ENCODE measurements at places on chromosomes 16 and 17. TPM values are rescaled to one million over a fixed set of nuclear protein-coding genes. Genes with fewer than 3 reads are reported as not detected.
A peak's percentile ranks its signal among the peaks of the same experiment; 100 is the strongest.

PIMREG gene
- total RNA-seq: 0.90 TPM

GRCh38 chr17:36503456-36504155, 17.1 kb downstream of the ZNHIT3 start:
- no peak for DNase-seq

DNA sequence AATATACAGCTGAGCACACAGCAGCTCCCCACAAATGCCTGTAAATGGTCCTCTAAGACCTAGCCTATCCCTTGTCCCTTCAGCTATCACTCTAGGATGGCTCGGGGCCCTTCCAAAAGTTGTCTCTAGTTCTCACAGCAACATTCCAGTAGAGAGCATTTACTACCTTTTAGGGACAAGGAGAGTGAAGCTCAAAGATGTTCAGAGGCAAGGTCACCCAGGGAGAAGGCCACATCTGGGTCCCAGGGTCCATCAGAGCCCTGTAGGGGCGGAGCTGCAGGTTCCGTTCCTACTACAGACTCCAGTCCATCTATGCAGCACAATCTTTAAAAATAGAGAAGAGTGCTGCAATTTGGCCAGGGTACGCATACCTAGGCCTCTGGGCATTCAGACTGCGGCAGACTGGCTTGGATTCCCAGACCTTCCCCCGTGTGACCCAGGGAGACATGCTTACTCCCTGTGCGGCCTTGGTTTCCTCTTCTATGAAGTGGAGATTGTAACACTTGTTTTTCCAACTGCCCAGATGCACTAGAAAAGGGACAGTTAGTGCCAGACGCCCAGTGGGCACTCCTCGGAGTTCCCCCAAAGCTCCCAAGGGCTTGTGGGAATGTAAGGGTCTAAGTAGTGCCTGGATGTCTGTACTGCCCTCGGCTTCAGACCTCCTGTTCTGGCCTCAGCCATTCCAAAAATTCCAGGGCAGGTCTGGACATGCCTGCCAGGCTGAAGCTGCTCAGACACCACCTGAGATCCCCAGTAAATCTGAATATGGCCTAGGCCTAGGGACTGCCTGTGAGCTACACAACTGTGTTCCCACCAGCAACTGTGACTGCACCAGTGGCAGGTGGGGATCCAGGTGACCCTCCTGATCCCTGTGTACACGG, 2.5 kb downstream of the SLC12A4 start:
- peak; percentile 43 for DNase-seq

DNA sequence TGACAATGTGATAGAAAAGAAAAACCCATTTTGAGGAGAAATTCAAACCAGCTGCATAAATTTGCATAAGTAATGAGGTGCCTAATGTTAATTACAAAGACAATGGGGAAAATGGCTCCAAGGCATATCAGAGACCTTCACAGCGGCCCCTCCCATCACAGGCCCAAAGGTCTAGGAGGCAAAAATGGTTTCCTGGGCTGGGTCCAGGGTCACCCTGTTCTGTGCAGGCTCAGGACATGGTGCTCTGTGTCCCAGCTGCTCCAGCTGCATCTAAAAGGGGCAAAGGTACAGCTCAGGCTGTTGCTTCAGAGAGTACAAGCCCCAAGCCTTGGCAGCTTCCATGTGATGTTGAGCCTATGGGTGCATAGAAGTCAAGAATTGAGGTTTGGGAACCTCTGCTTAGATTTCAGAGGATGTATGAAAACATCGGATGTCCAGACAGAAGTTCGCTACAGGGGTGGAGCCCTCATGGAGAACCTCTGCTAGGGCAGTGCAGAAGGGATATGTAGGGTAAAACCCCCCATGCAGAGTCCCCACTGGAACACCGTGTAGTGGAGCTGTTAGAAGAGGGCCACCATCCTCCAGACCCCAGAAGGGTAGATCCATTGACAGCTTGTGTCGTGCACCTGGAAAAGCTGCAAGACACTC, 40.6 kb downstream of the IKZF3 start:
- no peak for DNase-seq

- DNase-seq: no peak
Observed at GRCh38 chr16:67036323-67036741, 7.4 kb downstream of the CBFB start.

DNA sequence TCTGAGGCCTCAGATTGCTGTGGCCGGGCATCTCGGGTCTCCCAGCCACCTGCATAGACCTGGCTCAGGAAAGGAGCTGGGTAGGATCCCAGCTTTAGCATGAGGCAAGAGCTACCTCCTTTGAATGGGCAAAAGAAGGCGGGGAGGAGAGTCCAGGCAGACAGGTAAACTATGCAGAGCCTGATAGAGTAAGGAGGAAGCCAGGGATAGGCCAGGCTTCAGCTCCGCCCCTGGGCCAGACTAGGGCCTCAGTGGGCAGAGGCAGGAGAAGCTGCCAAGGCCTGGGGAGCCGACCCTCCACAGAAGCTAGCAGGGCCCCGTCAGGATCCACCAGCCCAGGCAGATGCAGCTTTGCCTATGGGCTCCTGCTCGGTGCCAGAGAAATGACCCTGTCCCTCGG, 22.6 kb upstream of the UBE2G1 start:
- no peak for DNase-seq

DNA sequence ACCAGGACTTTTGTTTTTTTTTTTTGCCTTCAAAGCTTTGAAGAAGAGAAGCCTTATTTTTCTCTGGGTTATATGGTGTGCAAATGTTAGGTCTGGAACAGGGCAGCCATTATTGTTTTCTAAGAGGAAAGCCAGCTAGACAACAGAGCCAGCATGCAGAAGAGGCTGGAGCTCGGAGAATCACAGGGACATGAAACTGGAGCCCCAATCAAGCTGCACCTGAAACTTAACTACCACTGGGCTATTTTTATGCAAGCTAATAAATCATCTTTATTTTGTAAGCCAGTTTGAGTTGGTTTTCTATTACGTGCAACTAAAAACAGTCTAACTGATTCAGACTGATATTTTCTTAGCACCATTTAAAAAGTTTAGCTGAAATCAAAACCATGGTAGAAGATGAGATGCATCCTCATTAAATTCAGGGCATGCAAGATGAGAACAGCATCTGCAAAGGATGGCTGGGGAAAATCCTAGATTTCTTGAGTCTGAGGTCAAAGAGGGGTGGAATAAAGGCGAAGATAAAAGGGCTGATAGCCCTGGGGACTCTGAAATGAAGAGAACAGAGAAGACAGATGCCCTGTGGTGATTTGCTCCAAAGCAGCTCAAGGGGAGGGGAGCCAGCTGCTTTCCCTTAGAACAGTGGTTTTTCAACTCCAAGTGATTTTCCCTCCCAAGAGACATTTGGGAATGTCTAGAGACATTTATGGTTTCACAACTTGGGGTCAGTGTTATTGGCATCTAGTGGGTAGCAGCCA, 177.1 kb upstream of the WSCD1 start:
- DNase-seq: no peak

CHP2 gene
- not detected for total RNA-seq

DNA sequence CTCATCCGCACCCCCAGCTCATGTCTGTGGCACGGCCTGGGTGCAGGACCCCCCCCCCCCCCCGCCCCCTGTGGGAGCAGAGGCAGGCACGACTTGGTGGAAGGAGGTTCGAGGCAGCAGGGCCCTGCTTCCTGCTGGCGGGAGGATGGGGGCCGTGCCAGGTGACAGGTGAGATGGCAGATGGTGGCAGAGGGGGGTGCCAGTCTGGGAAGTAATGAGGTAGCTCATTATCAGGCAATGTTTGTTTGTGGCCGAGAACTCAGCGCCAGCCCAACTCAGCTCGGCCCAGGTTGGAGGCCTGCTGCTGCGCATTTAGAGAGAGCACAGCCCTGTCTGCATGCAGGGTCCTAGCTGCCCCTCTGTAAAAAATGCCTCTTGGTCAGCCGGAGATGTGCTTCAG, 40.1 kb upstream of the JPH3 start:
- DNase-seq: no peak

PRKCA gene
- total RNA-seq: 14.1 TPM

STAC2 gene
- total RNA-seq: not detected

DNA sequence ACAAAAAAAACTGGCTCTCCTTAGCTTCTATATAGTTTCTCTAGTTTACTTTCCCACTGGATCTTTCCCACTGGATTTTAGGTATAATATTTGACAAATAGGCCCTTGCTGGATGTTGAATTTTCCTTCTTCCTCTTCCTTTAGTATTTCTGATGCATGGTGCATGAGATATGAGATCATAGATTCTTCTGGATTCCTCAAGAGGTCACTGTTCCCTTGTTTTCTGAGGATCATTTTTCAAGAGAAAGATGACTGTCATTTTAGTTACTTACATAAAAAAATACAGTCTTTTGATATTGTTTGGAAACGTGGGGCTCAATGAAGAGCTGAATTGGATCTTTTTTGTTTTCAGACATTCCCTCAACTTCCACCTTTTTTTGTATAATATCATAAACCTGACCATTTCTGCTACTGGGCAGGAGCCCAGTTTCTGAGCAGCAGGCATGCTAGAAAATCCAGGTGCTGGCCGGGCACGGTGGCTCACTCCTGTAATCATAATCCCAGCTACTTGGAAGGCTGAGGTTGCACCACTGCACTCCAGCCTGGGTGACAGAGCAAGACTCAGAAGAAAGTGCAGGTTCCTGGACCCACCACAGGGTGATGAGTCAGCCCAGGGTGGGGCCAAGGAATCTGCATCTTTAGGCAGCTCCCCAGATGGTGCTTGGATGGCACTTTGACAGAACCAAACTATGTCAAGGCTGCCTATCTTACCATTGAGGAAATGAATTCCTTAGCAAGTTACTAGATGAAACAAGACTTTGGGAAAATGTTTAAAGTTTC, 70.3 kb downstream of the SDR42E1 start:
- DNase-seq: peak; percentile 69

- DNase-seq: no peak
Observed at GRCh38 chr17:74786431-74787055, 10.4 kb upstream of the NAT9 start.

DNA sequence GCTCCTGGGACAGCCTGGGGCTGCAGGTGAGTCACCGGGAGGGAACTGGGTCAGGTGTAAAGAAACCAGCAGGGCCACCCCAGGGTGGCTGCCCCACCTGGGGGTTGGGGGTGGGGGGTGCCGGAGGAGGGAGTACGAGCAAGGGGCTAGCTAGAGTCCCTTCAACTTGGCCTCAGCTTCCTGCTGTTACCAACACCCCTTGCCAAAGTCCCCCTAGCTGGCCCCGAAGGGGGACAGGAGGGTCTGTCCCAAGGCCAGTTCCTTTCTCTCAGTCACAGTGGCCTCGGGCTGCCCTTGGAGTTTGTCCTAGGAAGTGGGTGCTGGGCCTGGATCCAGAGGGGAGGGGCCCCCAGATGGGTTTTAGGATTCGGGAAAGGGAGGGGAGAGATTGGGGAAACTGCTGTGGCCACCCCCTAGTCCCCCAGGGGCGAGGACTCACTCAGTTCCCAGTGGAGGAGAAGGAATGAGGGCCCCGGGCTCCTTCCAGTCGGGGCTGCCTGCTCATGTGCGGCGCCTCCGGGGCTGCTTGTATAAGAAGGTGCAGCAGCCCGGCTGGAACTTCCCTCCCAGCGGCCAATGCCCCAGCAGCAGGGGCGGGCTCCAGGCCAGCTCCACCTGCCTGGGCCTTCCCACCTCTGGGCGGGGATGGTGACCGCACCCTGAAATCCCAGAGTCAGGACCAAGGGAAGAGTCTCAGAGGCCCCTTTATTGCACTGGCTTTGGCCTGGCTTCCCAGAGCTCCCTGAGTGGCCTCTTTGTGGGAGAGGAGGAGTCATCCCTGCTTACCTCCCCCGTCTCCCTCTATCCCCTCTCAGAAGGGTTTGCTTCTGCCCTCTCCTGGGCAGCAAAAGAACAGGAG, 7.3 kb downstream of the ARHGAP27 start:
- DNase-seq: peak; percentile 35

- no peak for DNase-seq
Observed at GRCh38 chr17:76481071-76481655, 13.8 kb downstream of the AANAT start.

FOXN1 gene
- not detected for total RNA-seq

GRCh38 chr17:56902348-56902747, 11.5 kb downstream of the TRIM25 start:
- peak; percentile 30 for DNase-seq

- DNase-seq: no peak
Observed at GRCh38 chr17:28074010-28074409, 31.5 kb downstream of the NLK start.

GRCh38 chr17:2386400-2387085, 14.3 kb downstream of the MNT start:
- DNase-seq: no peak

CKLF gene
- 73.4 TPM for total RNA-seq

SLC16A6 gene
- 0.09 TPM for total RNA-seq

- no peak for DNase-seq
Observed at GRCh38 chr17:66635386-66636045, 199.4 kb upstream of the CACNG5 start.

ZNF423 gene
- total RNA-seq: 13.5 TPM

TMC5 gene
- total RNA-seq: under 0.01 TPM

ANKRD40CL gene
- not detected for total RNA-seq

PLXDC1 gene
- 3.3 TPM for total RNA-seq

MYO15A gene
- 0.45 TPM for total RNA-seq

ZFPM1 gene
- total RNA-seq: 5.2 TPM

DNA sequence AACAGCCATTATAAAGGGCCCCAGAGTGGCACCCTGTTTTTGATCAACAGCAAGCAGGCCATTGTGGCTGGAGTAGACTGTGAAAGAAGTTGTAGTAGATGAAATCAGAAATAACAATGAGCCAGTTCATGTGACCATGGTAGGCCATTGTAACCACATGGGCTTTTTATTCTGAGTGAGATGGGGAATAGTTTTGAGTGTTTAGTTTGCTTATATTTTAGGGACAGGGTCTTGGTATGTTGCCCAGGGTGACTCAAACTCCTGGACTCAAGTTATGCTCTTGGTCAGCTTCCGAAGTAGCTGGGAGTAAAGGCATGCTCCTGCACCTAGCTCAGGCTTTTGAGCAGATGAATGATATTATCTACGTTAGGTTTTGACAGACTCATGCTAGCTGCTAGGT, 12.0 kb downstream of the CBFB start:
- DNase-seq: peak; percentile 80

SALL1 gene
- total RNA-seq: 0.16 TPM

Measured in fibroblast of the aortic adventitia (primary cell).